ENCODE measurements at places on chromosomes 2 and 18. TPM values are rescaled to one million over a fixed set of nuclear protein-coding genes. Genes with fewer than 3 reads are reported as not detected.

Gene RAD51AP2
- total RNA-seq, result not detected

DNA sequence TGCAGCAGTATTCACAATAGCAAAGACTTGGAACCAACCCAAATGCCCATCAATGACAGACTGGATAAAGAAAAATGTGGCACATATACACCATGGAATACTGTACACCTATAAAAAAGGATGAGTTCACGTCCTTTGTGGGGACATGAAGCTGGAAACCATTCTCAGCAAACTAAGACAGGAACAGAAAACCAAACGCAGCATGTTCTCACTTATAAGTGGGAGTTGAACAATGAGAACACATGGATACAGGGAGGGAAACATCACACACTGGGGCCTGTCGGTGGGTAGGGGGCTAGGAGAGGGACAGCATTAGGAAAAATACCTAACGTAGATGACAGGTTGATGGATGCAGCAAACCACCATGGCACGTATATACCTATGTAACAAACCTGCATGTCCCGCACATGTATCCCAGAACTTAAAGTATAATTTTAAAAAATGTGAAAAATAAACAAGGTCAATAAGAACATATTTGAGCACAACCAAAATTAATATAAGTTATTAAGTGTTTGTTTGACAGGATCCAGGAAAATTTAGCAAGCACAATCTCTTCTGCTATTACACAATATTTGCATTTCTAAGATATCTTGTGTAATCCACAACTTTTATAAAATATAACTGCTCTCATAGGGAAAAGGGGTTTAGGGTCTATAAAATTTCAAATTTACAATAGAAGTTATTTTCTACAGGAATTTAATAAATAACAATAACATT is 22.9 kb downstream of the CCBE1 start:
- no peak for DNase-seq

DNA sequence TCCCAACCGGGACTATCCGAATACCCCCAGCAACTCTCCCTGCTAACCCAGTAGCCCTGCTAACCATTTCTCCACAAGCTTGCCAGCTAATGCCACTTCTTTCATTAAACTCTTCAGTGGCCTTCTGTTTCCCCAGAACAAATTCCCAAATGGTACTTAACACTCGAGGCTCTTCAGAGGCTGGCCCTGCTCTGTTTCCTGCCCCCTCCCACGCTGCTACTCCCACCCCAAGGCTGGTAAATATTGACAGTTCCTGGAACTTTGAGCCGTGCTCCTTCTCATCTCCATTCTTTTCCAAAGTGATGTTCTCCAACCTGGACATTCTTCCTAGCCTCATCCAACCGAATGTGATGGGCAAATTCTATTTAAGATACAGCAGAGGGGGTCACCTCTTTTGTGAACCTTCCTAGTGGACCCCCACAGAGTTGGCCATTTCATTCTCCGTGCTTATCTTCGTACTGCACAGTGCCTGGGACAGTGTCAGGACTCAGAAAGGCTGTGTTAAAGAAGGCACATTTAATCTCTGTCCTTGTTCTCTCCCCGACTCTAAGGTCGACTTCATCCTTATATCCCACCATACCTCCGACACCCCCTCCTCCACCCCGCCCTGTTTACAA is 3.2 kb upstream of the KIDINS220 start:
- DNase-seq, result no peak

DNA sequence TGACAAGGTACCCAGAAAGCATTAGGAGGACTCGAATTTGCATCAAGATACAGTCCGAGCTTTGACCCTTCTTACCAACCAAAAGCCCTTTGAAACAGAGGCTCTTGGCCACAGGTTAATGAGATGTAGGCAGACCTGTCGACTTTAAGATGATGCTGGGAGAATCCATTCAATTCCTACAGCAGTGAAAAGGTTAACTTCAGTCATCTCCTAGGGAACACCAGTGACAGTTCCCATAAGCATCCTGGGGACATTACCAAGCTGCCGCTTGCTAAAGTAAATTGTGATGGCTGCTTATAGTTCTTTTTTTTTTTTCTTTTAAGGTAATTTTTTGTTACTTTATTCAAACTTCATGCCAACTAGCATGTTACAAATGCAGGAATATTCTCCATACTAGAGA is 379.3 kb downstream of the SOX11 start:
- no peak for DNase-seq

- DNase-seq, result no peak
Measured at GRCh38 chr18:471716-472115, 28.8 kb downstream of the COLEC12 start.

Gene KCNF1
- not detected for total RNA-seq

DNA sequence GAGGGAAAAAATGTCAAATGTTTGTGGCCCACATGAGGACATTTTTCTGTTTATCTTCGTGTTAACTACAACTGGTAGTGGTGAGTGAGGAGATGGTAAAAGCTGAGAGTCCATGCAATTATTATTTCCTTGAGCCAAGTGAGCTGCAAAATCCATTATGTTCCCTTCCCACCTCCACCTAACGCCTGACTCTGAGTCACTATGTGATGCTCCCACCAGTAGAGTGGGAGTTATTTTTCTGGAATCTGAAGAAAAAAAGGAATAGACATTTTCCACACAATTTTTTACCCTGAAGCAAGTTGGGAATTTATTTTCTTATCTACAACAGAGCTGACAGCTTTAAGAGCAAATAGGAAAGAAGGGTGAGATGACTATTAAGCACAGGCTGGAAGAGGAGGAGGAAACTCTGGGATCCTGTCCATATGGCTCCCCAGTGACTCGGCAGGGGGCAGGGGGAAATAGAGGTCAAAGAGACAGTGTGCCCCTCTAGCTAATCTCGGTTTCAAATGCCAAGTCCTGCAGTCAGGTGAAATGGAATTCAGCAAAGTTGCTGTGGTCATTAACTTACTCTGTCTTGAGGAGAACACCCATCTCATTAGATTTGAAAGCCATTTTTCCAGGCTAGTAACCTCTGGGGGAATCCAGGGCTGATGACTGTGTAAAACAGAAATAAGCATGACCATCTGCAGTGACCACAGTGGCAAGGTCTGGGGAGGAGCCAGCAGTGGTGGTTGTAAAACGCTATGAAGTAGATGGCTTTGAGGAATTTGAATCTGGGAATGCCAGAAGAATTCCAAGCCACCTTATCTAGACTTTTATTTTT is 463.9 kb downstream of the STK39 start:
- no peak for DNase-seq

Gene NTSR2
- total RNA-seq, result not detected
